ENCODE measurements at places on chromosomes 2 and 18.

DNA sequence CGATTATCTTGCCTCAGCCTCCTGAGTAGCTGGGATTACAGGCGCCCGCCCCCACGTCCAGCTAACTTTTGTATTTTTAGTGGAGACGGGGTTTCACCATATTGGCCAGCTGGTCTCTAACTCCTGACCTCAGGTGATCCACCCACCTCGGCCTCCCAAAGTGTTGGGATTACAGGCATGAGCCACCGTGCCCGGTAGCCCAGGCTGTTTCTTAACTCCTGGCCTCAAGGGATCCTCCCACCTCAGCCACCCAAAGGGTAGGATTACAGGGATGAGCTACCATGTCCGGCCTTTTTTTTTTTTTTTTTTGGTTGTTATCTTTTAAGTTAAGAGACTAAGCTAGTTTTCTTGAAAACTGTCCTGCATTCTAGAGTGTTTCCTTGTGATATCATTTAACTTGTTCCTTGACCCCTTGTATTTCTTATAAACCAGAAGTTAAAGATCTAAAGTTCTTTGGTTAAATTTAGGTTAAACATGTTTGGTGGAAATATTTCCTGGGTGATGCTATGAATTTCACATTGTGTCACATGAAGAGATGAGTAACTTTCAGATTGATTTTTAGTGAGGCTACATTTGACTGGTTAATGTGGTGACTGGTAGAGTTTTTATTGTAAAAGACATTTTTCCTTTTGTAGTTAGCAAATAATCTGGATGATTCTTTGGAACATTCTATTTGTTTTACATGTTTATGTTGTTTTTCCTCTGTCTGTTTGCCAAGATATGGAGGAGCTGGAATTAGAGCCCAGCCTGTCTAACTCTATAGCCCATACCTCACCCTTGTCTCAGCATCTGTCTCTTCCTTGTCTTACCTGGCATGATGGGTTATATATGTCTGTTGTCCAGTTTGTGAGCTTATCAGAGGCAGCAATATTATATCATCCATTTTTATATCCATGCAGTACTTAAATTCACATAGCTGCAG, 5.2 kb downstream of the NCAPH start:
- no peak for DNase-seq

- no peak for DNase-seq
Measured at GRCh38 chr18:63961435-63961980, 8.4 kb upstream of the SERPINB8 start.

GRCh38 chr2:923832-924601, 26.6 kb upstream of the SNTG2 start:
- no peak for DNase-seq

- no peak for DNase-seq
Measured at GRCh38 chr2:108786008-108786353, 590 bp upstream of the CCDC138 start.

- DNase-seq: no peak
Measured at GRCh38 chr2:76323381-76323780, 612.7 kb upstream of the GCFC2 start.

DNA sequence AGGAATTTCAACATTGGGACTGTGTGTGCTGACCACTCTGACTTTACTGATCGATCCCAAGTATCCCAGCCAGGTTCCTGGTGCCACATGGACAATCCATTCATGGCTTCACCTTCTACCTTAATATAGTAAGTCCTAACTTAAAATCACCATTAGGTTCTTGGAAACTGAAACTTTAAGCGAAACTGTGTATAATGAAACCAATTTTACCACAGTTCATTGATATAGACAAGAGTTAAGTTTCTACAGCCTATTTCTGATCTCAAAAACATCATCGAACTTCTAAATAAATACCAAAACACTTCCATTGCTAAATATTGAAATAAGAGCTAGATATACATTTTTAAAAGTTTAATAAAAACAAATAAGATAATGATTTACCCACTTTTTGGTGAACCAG, 4.4 kb upstream of the EXOC6B start:
- DNase-seq: no peak
